ENCODE measurements at places on chromosomes 3 and 15.

GRCh38 chr3:98772022-98772421 is 8.9 kb downstream of the ST3GAL6 start:
- no peak for DNase-seq

- no peak for DNase-seq
Observed at GRCh38 chr3:146052791-146053310, 108.1 kb downstream of the PLOD2 start.

- DNase-seq, result no peak
Observed at GRCh38 chr3:101779822-101780381, 891 bp downstream of the NXPE3 start.

- no peak for DNase-seq
Observed at GRCh38 chr3:194304186-194304917, 46.8 kb downstream of the CPN2 start.

DNA sequence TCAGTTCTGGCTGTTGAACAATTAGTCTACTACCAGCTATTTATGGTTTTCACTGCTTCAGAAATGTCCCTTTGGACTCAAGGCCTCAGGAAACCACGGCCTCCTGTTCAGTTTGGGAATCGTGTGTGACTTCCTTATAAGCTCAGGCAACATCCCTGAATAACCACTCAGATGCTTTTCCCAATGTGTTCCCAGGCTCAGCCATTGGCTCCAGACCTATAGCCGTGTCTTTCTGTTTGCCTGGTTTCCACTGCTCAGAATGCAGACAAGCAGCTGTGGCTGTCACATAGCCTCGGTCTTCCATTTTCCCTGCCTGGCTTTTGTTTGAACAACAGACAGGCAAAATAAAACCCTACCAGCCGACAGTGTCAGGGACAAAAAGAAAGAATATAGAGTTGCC is 63.2 kb upstream of the ATP2B2 start:
- DNase-seq, result no peak

DNA sequence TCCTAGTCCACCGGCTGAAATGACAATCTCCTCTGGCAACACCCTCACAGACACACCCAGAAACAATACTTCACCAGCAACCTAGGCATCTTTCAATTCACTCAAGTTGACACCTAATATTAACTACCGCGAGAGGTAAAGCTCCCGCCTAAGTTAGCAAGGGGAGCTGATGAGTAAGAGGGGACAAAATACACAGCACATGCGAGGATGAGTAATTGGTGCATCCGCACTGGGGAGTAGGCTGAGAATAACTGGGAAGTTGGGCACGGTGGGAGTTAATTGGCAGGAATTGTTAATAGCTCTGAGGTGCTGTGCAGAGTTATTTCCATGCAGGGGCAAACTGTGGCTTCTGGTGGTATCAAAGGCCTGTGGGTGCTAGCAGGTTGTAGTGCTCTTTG is 14.5 kb upstream of the PLD1 start:
- DNase-seq, result no peak

DNA sequence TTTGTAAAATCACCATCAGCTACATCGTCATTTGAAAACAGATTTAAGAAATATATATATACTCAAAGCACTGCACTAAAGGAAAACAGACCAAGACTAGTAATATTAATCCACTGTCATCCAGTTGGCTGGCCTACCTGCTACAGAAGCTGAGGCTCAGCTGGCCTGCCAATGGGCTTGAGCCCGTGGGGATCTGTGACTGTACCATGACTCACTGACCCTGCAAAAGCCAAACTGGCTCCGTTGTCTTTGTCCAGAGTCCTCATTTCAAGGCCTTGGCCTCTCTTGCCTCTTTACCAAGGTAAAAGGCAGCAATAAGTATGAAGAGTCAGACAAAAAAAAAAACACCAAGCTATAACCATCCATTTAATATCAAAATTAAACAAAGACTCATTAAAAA is 463.5 kb upstream of the RASGRP1 start:
- no peak for DNase-seq

- DNase-seq, result no peak
Observed at GRCh38 chr15:36831125-36831903, 251.9 kb downstream of the CDIN1 start.

- DNase-seq, result no peak
Observed at GRCh38 chr15:65996901-65997300, 127.6 kb downstream of the RAB11A start.

DNA sequence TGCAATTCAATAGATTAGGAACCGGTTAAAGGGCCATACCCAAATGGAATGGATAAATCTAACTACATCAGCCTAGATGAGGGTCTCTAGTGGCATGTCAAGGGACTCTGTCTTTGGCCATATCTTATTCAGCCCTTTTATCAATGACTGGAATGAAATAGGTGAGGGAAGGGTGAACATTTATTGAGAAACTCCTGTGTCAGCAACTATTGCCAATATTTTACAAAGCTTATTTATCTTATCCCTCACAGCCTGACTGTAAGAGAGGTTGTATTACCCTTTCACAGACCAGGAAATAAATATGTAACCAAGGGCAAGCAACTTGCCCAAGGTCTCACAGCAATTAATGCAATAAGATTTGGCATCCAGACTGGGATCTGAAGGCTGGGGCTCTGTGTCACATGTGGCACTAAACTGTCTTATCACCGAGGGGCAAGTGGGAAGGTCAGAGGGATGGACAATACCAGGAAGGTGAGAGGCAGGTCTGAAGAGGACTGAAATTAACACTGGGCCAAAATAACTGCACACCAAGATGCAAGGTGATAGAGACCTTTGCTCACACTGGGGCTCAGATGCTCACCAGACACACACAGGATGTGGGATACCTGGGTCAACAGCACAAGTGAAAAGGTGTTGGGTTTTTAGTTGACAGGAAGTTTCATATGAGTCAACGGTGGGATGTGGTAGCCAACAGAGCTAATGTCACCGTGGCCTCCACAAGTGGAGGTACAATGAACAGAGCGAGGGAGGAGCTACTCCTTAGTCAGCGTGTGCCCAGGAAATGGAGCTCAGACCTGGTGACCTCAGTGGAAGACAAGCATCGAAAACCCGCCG is 261.3 kb downstream of the RPLP1 start:
- DNase-seq, result peak; percentile 55

DNA sequence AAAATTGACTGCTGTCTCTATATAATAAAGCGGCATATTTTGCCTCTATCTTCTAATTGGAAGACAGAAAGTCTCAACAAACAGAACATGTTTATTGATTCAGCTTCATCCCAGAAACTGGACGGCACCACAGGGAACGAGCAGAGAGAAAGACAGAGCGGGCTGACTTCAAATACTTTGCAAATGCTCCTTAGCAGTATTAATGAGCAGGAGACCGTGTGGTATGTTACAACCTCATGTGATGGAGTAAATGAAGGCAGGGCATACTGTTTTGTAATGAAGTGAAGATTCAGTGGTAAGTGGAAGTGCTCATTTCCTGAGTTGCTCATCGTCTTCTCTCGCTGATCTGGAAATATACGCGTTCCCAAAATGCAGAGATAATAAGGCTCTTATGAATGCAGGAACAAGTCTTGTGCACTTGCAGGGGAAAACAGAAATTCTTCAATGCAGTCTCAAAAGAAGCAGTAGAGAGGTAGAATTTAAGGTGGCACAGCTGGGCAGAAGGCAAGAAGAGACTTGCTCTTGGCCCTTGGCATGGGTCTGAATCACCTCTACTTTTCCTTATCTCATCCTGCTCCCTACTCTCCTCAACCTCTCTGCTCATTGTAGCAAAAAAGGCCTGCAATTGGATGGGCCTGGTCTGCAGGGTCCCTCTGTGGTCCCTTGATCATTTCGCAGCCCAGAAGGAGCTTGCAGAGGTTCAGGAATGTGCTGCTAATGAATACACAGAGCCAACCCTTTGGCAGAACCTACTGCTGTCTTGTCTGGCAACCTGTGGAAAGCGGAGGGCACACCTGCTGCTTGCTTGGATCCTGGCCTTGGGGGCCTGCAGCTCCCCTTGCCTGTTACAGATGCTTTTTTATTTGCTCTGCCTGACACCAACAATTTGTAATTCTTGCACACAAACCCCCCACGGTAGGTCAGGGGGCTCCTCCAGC is 604.9 kb upstream of the CFAP20DC start:
- DNase-seq, result no peak

DNA sequence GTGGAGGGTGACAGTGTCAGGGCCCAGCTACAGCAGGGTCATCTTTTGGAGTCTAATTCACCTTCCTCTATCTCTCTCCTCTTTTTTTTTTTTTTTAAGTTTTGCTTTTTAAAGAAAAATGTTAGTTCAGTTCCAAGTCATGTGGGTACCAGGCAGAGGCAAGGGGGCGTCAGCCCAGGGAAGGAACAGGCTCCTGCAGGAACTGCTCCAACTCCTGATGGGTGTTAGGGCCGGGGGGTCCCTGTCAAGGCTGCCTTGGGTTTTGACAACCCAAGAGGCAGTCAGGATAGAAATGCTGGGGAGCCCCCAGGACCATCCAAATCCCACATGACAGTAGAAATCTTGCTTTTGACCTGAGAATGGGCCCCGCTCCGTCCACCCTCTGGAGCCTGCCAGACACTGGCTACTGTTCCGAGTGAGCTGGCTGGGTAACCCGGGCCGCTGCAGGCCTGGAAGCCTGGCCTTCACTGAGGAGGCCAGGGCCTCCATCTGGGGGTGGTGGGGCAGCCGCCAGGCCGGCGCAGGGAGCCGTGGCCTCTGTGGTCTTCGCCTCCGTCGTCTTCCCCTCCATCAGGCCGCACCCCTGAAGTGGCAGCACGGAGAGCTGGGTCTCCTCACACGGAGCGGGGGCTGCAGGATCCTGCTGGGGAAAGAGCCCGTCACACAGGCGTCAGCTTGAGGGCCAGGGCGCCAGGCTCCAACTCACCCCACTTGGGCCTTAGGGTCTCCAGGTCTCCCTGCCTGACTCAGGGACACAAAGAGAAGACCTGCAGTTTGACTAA is 24.2 kb downstream of the RNU5B-1 start:
- no peak for DNase-seq

DNA sequence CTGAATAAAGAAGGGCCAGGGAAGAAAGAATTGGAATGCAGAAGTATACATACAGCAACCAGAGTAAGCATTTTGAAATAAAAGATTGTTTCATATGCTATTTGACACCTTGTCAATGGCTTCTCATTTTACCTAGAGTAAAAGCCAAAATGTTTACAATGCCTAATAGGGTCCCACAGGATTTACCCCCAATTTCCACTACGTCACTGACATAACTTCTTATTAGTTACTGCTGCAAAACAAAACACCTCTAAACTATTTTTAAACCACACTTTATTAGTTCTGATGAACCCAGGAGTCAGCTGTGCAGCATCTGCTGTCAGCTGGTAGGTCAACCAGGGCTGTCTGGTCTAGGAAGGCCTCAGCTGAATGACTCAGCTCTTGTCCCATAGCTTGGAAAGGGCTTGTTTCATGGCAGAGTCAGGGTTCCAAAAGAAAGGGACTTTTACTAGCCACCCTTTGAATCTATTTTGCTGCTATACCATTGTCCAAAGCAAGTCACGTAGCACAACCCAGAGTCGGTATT is 945.1 kb downstream of the EPHA3 start:
- no peak for DNase-seq

GRCh38 chr15:40845036-40845435 is 1.2 kb downstream of the SPINT1 start:
- DNase-seq, result no peak

- DNase-seq, result no peak
Observed at GRCh38 chr3:17717411-17717810, 25.0 kb downstream of the TBC1D5 start.

DNA sequence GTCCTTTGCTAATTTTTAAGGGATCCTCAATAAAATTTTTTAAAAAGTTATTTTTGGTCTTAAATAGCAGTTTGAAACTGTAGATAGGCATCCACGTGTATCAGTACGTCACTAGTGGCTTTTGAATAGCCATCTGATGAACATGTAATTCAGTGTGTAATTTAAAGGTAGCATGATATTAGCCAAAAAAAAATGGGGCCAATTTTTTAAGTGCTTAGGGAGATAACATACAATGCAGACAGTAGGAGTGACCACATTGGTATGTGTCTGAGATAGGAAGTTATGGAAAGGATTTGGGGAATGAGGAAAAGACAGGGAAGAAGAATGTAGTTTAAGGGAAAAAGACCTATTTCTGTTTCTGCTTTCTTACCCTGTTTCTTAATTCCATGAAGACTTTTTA is 2.5 kb downstream of the AP4E1 start:
- DNase-seq, result no peak

GRCh38 chr15:46709460-46710083 is 1007.7 kb upstream of the SEMA6D start:
- no peak for DNase-seq

GRCh38 chr15:34314491-34315490 is 22.8 kb downstream of the SLC12A6 start:
- DNase-seq, result no peak

DNA sequence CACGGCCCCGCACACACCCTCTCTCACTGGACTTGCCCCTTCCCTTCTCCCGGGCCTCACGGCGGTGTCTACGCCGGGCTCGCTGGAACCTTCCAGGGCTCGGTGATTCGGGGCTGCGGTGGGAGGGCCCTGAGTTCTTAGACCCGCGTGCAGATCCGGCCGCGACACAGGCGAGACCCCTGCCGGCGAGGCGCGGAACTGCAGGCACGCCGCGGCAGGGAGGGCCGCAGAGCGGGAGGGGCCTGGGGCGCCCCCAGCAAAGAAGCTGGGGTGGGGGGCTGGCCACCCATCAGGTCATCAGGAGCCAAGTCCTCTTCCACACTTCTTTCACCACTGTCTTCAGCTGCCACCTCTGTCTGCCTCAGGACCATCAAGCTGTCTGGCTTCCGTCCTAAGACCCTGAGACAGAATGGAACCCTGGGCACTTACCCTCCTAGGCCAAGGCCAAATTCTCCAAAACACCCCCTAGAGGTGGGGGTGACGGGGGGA is 164.5 kb downstream of the XXYLT1 start:
- DNase-seq, result peak; percentile 49

- DNase-seq, result no peak
Observed at GRCh38 chr3:139521144-139521543, 18.4 kb downstream of the RBP1 start.

DNA sequence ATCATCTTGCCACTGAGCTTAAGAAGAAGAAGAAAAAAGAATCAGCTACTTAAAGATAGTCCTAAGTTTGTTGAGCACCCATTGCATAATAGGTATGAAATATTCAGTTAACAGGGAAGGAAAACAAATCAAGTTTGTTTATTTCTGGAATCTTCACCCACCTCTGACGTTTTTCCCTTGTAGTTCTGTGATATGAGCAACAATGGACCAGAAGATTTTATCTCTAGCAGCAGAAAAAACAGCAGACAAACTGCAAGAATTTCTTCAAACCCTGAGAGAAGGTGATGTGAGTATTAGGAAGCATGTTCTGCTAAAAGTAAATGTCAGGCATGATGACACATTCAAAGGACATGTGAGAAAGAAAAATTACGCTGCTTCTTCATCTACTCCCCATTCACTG is 3.7 kb downstream of the FANCI start:
- no peak for DNase-seq

All from T follicular helper cell (primary cell).